CD4-positive, CD25-positive, alpha-beta regulatory T cell (primary cell): ENCODE measurements at places on chromosomes 2 and 18.

GRCh38 chr2:30110773-30111172, 36.0 kb upstream of the YPEL5 start:
- DNase-seq, result no peak

- no peak for DNase-seq
These were observed 134.6 kb upstream of the KLHL29 start for GRCh38 chr2:23250371-23250770.

DNA sequence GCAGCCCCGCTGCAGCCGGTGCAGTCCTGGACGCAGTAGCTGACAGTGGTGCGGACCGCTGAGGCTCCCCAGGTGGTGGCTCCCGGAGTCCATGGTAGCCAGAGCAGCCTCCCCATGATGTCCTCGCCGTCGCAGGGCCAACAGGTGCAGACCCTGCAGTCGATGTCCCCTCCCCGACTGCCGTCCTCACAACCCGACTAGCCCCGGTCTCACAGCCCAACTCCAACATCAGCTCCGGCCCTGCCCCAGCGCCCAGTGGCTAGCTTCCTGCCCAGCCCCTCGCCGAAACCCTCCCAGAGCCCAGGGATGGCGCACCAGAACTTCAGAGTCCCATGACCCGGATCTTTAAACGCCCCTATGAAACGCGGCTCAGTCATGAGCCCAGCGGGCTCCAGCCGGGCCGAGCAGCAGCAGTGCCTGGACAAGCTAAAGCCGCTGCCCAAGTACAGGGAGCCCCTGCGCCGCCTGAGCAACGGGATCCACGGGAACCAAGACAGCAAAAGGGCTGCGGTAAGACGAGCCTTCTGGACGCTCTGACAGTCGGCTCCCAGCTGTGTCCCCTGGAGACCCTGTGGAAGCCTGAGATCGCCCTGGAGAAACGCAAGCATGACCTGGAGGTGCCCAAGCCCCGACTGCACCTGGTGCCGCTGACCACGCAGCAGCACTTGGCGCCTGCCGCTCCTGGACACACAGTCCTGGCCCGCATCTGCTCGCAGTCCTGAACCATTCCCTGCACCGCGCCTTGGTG, 53.8 kb upstream of the TUBA3E start:
- no peak for DNase-seq

GRCh38 chr2:240711296-240711695, 19.6 kb downstream of the AQP12A start:
- no peak for DNase-seq

- no peak for DNase-seq
These were observed 181.1 kb downstream of the NEDD4L start for GRCh38 chr18:58225101-58225500.

DNA sequence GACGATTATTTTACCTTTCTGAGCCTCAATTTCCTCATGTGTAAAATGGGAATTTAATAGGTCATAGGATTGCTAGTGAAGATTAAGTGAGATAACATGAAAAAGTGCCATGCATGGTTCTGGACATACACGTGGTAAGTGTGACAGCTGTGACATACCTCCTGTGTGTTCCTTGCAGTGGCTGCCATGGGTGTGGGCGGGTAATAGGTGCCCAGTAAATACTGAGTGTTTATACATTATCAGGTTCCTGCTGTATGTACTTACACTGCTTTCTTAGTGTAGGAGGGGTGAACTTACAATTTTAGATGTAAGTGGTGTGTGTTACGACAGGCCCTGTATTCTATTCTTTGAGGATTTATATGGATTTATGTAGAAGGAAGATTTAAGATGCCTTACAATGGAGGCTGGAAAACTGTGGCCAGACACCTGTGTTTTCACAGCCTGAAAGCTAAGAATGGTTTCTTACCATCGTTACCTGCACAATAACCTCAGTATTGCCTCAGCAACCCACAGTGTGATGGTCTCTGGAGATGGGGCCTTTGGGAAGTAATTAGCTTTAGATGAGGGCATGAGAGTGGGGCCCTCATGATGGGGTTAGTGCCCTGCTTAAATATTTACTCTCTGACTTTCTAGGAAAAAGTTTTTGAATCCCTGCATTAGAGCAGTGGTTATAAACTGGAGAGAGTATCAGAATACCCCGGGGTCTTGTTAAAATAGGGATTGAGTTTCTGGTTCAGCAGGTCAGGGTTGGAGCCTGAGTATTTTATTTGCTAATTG, 78.1 kb downstream of the ASAP2 start:
- DNase-seq, result no peak

- no peak for DNase-seq
These were observed 88.3 kb upstream of the KCNH7 start for GRCh38 chr2:162926907-162927306.

- no peak for DNase-seq
These were observed 72.2 kb downstream of the CAB39 start for GRCh38 chr2:230784795-230785194.

- peak; percentile 67 for DNase-seq
These were observed 14.3 kb downstream of the IMPA2 start for GRCh38 chr18:11995445-11996189.

- DNase-seq, result no peak
These were observed 106.4 kb downstream of the CTAGE1 start for GRCh38 chr18:22311301-22311700.

DNA sequence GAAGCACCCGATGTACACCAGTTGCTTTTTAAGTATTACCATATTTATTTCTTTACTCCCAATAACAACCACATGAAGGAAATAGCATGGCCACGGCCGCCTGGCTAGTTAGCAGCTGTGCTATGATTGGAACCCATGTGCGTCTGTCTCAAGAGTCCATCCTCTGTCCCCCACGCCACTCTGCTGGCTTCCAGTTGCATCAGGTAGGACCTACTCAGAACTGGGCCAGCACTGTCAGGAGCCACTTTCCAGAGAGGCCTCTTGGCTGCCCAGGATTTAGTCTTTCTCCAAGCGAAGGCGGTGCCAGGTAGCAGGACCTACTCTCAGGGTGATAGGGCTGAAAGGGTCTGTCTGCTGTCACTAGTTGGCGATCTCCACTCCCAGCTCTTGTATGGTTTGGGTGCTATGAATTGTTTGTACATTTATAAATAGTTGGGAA, 22.1 kb downstream of the ASB18 start:
- no peak for DNase-seq

GRCh38 chr2:103144837-103145236, 383.0 kb downstream of the TMEM182 start:
- DNase-seq, result no peak

- DNase-seq, result no peak
These were observed 398.8 kb upstream of the TRIB2 start for GRCh38 chr2:12317814-12318426.

- no peak for DNase-seq
These were observed 1.5 kb upstream of the GPBAR1 start for GRCh38 chr2:218259099-218259961.

- DNase-seq, result no peak
These were observed 805 bp downstream of the LIMS2 start for GRCh38 chr2:127674241-127675209.

GRCh38 chr2:134465228-134466105, 211.6 kb downstream of the MGAT5 start:
- DNase-seq, result no peak

GRCh38 chr2:241729868-241730267, 4.6 kb upstream of the D2HGDH start:
- no peak for DNase-seq
